ENCODE measurements at places on chromosomes 2 and 18.

DNA sequence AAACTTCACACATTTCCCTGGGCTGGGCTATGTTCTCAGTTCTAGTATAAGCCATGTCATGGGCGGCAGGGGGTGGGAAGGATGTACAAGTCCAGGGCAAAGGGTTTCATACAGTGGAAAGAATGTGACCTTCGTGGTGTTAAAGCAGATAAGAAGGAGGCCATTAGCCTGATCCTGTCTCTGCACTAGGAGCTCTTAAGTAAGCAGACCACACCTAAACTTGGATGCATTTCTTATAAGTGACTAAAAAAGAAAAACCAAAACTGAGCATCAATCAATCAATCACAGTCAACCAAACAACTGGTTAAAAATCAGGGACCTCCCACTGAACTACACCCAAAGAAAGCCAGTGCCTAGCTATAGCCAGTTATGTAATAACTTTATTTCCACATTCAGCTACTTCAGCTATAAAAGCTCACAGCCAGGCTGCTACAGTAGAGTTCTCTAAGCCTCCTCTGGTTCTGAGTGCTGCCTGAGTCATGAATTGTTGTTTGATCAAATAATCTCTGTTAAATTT is 46.8 kb upstream of the RIOK3 start:
- no peak for DNase-seq

DNA sequence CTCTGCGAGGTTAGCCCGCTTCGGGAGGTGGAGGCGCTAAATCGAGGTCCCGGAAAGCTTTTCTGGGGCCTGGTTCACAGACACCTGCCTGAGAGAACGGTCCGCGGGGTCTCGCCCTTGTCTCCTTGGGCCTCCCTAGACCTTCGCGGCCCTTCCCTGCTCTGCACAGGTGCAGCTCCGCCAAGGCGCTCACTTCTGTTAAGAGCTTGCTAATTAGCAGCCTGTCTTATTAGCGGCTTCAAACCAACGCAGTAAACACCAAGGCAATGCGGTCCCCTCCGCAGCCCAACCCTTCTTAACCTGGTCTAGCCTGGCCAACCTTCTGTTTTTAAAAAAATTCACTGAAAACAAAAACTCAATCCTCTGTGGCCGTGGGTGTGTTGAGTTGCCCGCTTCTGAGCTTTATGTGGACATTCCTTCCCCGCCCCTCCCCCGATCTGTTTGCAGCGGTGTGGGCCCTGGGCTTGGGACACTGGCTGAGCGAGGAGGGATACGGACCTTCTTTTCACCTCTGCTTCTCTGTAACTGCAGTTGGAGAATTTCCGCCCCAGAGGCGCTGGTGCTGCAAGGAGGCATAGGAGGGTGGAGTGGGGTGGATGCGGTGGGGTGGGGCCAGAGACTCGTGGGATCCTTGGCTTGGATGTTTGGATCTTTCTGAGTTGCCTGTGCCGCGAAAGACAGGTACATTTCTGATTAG is 3.4 kb upstream of the HOXD4 start:
- DNase-seq: no peak

DNA sequence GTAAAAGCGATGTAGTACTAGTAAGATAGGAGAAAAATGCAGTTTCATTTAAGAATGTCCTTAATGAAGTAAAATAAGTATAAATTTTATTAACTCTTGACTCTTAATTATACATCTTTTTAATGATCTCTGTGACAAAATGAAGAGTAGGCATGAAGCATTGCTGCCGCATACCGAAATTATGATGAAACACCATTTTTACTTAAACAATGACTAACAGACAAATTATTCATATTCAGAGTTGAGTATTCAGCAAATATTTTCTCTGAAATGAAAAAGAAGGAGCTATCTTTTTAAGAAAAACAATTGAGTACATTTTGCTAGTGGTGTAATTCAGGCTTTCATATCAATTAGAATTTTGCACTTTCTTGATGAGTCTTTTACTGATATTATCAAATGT is 150.6 kb upstream of the DOCK10 start:
- no peak for DNase-seq

DNA sequence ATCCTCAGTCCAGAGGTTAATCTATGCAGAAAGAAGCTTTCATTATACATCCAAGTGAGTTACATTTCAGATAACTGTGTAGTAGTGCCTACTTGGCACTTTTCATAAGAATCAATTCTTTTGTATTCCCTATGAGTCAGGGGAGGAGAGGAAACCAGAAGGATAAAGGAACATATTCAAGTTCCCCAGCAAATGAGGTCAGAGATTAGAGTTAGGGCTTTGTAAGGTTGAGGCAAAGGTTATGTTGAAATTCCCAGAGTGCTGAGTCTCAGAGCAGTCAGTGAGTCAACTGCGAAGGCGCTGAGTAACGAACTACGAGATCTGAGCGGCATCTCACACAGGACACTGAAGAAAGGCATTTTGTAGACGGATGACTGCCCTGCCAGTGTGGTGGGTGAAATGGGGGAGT is 25.1 kb upstream of the ME2 start:
- no peak for DNase-seq

GRCh38 chr18:4599312-4599711 is 144.2 kb upstream of the DLGAP1 start:
- no peak for DNase-seq

DNA sequence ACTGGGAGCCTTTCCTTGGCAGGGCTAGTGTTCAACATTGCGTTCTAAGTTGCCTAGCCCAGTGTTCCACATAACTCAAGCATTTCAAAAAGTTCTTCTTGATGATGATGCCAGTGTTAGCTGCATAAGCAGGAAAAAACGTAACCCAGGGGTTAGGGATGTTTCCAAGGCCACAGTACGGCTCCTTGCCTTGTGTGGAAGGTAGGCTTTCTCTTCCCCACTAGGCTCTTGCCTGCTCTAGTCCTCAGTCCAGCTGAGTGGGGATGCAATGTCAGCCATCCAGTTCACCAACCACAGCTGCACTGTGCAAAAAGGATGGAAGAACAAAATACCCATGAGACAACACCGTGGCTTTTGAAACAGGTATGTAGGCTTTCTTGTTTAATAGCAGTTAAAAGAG is 28.0 kb upstream of the CYP26B1 start:
- no peak for DNase-seq

GRCh38 chr2:189661957-189662321 is 680 bp downstream of the ASNSD1 start:
- DNase-seq: no peak

- DNase-seq: no peak
These were observed 303.9 kb downstream of the EIPR1 start for GRCh38 chr2:3073704-3074103.
